CD4-positive, alpha-beta memory T cell (primary cell): ENCODE measurements at places on chromosomes 5 and 9. TPM values are rescaled to one million over a fixed set of nuclear protein-coding genes. Genes with fewer than 3 reads are reported as not detected.
A peak's percentile ranks its signal among the peaks of the same experiment; 100 is the strongest.

The BNC2 gene
- not detected for polyA plus RNA-seq

DNA sequence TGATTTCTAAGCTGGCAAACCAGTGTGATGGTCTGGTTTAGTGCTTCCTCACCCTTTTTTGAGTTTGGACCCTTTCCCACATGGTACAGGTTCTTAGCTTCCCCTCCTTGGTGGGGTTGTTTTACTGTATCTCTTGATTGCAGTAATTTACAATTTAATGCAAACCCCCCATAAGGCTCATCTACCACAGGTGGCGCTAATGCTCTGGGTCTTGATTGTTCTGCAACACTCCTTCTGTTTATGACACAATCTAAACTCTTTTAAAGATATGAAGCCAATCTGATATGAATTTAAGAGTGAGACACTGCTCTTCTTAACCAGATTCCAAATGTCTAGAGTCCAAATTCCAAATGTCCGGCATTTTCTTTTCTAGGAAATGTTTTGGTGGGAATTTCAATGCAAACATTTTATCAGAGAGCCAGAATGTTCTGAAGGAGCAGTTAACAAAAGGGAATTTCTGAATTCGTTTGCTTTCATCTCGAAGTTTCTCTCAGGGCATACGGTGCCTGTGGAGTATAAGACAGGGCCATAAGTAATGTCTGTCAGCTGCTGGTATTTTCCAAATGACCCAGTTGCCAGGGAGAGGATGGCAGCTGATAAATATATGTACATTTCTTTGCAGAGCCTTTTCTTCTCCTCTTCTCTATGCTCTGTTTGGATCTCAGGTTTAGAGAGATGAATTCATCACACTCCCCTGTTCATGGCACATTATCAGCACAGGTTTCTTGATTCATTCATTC, 246.8 kb downstream of the ARHGAP26 start:
- no peaks in the 10 kb centered on the region for H3K4me1 ChIP-seq
- H3K27ac ChIP-seq = no peak overlapping the region
- no peaks in the 10 kb centered on the region for H3K27me3 ChIP-seq
- H3K36me3 ChIP-seq = no peaks in the 10 kb centered on the region
- no peak overlapping the region for H3K4me3 ChIP-seq

- H3K36me3 ChIP-seq = no peaks in the 10 kb centered on the region
- no peaks in the 10 kb centered on the region for H3K27me3 ChIP-seq
- H3K4me3 ChIP-seq = no peak overlapping the region
- no peak for DNase-seq
- peaks cover 43% of the 10 kb centered on the region for H3K4me1 ChIP-seq
Observed at GRCh38 chr5:139669662-139670368, 21.7 kb downstream of the CXXC5 start.

The BICD2 gene
- polyA plus RNA-seq = 20.1 TPM

GRCh38 chr5:68739752-68740151, 354.1 kb upstream of the SLC30A5 start:
- no peak for DNase-seq
- H3K27me3 ChIP-seq = no peaks in the 10 kb centered on the region
- no peaks in the 10 kb centered on the region for H3K36me3 ChIP-seq
- no peak overlapping the region for H3K4me3 ChIP-seq
- no peak overlapping the region for H3K27ac ChIP-seq

The PTBP3 gene
- polyA plus RNA-seq = 44.4 TPM

The DOCK8 gene
- polyA plus RNA-seq = 92.5 TPM

DNA sequence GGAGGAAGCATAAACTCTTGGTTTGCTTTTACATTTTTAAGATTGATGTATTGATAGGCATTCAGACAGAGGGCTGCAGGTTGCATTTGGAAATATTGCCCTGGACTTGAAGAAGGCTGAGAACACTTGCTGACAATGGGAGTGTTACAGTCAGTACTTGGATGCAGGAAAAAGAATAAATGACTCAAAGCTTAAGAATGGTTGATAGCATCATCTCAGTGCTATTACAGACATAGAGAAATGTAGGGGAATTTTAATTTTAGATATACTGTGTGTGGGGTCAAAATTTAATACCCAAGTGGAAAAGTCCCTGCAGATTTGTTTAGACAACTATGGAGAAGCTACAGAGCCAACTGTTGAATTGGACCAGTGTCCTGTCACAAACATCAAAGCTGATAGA, 101.1 kb downstream of the ISL1 start:
- H3K4me1 ChIP-seq = no peaks in the 10 kb centered on the region
- DNase-seq = no peak
- H3K27ac ChIP-seq = no peak overlapping the region
- no peaks in the 10 kb centered on the region for H3K27me3 ChIP-seq
- no peaks in the 10 kb centered on the region for H3K36me3 ChIP-seq
- no peak overlapping the region for H3K4me3 ChIP-seq

The C8G gene
- not detected for polyA plus RNA-seq

- H3K27ac ChIP-seq = peak overlapping the region; percentile 21
- no peak overlapping the region for H3K4me3 ChIP-seq
- DNase-seq = peak; percentile 72
Observed at GRCh38 chr5:115838885-115839518, 2.4 kb downstream of the ATG12 start.

GRCh38 chr9:16136961-16137360, 584.1 kb downstream of the CCDC171 start:
- H3K36me3 ChIP-seq = no peaks in the 10 kb centered on the region
- no peaks in the 10 kb centered on the region for H3K4me1 ChIP-seq
- H3K4me3 ChIP-seq = no peak overlapping the region
- no peak overlapping the region for H3K27ac ChIP-seq
